Stimulated activated CD4-positive, alpha-beta T cell treated with anti-CD3 and anti-CD28 coated beads, TNF-alpha, amount 100 ng/mL, for 24 hours (primary cell): ENCODE measurements at places on chromosomes 7 and 10.

DNA sequence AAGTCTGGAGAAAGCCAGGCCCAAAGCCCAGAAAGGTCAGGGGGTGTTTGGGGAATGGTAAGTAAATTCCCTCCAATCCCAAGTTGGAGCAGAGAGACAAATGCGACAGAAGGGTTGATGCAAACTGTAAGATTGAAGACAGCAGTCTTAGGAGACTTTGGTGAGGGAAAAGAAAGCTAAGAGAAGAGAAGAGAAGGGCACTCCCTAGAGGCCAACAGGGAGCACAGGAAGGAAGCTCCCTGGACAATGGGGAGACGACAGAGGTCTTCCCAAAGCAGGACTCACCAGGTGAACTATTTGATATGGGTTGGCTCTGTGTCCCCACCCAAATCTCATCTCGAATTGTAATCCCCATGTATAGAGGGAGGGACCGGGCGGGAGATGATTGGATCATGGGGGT is 151.5 kb downstream of the KIF20B start:
- DNase-seq = no peak

DNA sequence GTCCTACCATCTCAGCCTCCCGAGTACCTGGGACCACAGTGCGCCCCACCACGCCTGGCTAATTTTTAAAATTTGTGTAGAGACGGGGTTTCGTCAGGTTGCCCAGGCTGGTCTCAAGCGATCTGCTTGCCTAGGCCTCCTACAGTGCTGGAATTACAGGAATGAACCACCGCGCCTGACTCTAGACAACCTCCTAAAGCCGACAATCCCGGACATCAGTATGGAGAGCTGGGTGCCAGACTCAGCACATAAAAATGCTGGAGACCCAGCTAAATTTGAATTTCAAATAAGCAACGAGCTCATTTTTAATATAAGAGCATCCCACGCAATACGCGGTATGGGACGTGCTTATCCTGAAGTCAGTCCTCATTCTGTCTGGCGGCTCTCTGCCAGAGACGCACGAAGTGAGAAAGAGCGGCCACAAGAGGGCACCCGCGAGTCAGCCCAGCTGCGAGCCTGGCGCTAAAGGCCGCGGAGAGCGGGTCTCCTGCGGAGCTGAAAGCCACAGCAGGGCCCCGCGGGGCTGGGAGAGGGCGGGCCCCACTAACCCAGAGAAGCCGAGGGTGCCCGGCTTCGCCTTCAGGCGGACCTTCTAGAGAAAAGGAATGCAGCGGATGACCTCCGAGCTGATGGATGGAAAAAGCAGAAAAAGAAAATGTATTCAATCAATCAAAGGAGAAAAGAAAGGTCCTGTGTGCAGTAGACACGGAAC is 7.0 kb downstream of the CALY start:
- peak; percentile 78 for DNase-seq

GRCh38 chr10:11424456-11425295 is 186.8 kb downstream of the USP6NL start:
- no peak for DNase-seq

GRCh38 chr7:15561835-15562234 is at the start of gene AGMO:
AGMO (minus strand) TSS chr7:15562015.
- DNase-seq = no peak

GRCh38 chr7:28020302-28020940 is 160.2 kb downstream of the JAZF1 start:
- peak; percentile 14 for DNase-seq

GRCh38 chr7:119974972-119975371 is 298.0 kb upstream of the KCND2 start:
- DNase-seq = no peak

- no peak for DNase-seq
Measured at GRCh38 chr10:61987951-61988379, 86.5 kb downstream of the ARID5B start.

DNA sequence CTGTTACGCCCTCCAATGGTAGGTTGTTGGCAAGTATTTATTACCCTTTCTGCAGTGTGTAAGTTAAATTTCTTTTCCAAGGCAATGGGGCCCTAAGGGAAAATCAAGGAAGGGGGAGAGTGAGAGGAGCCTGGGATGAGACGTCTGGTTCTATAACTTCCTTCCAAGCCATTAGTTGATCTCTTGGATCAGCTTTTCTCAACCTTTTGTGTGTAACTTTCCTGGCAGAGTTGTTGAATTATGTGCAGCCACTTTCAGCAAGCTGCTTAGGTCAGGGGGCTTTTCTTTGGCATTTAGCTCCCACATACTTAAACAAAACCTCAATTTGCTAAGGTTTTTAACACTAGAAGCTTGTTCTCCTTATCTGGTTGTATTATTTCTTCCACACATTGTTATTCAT is 127.1 kb downstream of the NXPH1 start:
- DNase-seq = no peak

- no peak for DNase-seq
Measured at GRCh38 chr10:45375716-45376231, 1.8 kb downstream of the ALOX5 start.

- DNase-seq = no peak
Measured at GRCh38 chr10:6398399-6398798, 181.7 kb downstream of the PRKCQ start.

GRCh38 chr7:90749262-90749661 is 153.1 kb downstream of the CDK14 start:
- DNase-seq = no peak

DNA sequence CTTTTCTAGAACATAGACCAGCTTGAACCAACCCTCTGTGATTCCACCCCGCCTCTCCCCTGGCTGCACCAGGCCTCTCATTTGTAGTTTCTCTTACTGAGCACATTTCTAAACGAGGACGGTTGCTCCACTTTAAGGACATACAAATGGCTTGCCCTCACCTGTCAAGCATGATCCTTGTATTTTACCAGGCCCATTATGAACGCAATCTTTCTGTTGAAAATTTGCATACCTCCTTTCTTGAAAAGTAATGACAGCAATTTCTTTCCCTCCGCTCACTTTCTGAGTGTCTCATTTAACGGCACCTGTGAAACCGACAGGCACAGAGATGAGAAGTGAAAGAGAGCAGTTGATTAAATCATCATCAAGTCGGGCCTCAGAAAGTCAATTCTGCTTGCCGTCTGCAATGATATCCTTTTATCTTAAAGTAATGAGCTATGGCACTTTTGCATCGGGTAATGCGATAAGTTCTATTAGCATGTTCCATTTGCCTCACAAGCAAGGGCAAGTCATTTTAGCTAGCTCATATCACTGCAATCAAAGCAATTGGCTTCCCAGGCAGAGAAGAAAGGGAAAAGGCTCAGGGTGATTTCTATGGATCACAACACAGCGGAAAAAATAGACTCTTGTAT is 705.6 kb upstream of the GALNT17 start:
- no peak for DNase-seq

DNA sequence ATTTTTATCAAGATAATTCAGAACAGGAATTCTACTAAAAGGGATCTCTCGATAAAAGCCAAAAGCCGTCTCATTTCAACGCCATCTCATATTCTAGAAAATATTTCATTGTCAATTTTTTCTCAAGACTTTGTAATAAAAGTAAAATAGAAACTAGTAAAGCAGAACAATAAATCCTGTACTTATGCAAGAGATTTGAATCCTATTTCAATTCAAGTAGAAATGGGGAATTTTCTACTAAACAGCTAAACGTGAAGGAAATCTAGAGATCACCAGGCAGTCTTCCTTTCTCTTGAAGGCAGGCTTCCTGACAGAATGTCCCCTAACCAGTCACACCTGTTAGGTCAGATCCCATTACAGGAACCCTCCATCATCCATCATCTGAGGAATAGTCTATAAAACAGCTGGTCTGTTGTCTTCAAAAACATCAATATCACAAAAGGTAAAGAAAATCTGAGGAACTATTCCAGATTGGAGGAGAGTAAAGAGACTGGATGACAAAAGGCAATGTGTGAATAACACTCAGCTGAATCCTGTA is 23.7 kb downstream of the USP6NL start:
- no peak for DNase-seq

- no peak for DNase-seq
Measured at GRCh38 chr10:6978187-6978627, 398.1 kb upstream of the PRKCQ start.

- DNase-seq = no peak
Measured at GRCh38 chr10:618229-618989, 71.1 kb downstream of the DIP2C start.

GRCh38 chr7:91843831-91844230 is 36.7 kb downstream of the MTERF1 start:
- no peak for DNase-seq

DNA sequence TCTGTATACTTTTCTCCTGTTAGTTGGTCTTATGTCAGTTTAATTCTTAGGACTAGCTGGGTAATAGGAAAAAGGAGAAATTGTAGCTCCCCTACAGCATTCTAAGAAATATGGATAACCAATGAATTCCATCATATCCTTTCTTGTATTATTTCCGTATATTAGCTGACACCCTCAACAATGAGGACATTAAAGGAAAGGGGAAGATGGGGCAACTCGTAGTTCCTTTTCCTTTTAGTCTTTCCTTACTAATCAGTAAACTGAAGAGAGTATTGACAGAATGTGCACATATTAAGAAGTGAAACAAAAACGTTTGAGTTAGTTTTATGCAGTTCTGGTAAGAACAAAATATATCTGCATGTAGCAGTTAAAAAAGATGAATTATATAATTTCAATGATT is 35.1 kb upstream of the C10orf67 start:
- no peak for DNase-seq

DNA sequence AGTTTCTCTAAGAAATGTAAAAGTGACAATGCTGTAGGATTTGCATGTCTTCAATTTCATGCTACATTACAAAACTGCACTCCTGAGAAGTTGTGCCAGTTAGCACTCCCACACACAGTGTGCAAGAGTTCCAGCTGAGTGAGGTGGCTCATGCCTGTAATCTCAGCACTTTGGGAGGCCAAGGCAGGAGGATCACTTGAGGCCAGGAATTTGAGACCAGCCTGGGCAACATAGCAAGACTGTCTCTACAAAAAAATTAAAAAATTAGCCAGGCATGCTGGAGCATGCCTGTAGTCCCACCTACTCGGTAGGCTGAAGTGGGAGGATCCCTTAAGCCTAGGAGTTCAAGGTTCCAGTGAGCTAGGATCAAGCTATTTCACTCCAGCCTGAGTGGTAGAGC is 44.6 kb downstream of the FRA10AC1 start:
- DNase-seq = no peak

GRCh38 chr10:62946278-62946677 is 130.1 kb upstream of the EGR2 start:
- DNase-seq = no peak

DNA sequence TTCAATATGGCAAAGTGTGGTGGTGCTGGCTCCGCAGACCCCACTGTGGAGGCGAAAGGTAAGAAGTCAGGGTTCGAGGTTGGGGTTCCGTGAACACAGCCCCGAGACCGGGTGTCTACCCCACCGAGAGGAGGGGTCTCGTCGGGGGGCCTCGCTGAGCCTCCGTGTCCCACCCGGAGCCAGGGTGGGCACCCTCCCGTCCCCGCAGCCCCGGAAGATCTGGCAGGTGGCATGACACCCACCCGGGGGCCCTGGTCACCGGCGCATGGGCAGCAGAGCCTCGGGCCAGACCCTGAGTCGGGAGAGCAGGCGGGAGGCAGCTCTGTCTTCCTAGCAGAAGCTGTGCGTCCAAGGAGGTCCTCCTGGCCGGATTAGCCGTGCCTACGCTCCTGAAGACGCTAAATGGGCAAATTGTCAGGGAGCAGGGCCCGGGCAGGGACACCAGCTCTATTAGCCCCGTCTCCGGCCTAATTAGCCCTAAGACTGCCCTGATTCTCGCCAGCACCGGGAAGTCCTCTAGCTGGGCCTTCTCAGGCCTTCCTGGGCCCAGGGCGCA is 56.4 kb downstream of the UNCX start:
- DNase-seq = no peak

DNA sequence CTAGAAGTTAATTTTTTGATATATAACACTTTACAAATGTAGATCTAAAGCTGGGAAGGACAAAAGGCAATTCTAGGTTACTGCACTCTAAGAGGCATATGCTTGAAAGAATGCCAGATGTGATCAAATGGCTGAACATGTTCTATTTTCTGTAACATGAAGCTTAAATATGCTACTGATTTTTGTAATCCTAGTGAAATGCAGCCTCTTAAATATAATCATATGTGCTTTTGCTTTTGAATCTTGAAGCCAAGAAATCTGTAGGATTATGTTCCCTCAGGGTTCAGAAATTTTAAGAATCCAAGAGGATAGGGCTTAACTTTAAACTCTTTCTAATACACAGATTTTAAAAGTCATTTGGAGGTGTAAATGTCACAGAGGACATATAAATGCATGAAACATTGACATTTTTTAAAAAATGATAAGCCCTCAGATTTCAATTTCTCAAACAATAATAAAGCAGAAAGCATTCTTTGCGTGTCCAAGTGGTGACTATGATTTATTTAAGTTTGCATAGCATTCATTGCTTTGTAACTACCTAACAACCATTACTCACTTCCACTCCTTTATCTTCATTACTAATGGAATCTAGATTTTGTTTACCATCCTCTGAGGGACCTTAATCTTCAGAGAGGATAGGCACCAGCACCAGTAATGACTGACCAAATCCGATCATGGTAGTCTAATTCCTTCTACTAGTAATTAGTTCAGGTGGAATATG is 170.4 kb downstream of the MAGI2 start:
- no peak for DNase-seq
